Stimulated activated CD8-positive, alpha-beta memory T cell treated with anti-CD3 and anti-CD28 coated beads, Interleukin-15, amount 100 ng/mL, for 24 hours (primary cell): ENCODE measurements at places on chromosomes 2 and 18.

DNA sequence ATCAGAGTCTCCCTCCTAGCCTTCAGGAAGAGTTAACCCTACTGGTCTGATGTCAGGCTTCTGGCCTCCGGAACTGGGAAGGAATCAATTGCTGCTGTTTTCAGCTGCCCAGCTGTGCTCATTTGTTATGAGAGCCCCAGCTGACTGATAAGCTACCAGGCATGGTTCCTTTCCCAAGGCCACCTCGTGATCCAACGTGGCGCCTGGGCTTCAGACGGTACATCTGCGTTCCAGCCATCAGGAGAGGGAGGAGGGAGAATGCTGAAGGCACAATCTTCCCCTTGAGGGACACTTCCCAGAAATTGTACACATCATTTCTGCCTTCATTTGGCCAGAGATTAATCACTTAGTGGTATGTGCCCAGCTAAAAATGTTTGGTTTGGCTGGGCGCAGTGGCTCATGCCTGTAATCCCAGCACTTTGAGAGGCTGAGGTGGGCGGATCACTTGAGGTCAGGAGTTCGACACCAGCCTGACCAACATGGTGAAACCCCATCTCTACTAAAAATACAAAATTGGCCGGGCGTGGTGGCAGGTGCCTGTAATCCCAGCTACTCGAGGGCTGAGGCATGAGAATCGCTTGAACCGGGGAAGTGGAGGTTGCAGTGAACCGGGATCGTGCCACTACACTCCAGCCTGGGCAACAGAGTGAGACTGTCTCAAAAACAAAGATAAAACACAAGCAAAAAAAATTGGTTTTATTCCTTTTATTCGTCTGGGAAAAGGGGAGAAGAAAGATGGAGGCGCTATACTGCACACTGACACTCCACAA lies 10.5 kb upstream of the ARMC9 start:
- no peak for DNase-seq

- no peak for DNase-seq
These were observed 5.0 kb downstream of the FBLN7 start for GRCh38 chr2:112143150-112143549.

GRCh38 chr2:141392517-141393213 lies 738.2 kb downstream of the LRP1B start:
- no peak for DNase-seq

DNA sequence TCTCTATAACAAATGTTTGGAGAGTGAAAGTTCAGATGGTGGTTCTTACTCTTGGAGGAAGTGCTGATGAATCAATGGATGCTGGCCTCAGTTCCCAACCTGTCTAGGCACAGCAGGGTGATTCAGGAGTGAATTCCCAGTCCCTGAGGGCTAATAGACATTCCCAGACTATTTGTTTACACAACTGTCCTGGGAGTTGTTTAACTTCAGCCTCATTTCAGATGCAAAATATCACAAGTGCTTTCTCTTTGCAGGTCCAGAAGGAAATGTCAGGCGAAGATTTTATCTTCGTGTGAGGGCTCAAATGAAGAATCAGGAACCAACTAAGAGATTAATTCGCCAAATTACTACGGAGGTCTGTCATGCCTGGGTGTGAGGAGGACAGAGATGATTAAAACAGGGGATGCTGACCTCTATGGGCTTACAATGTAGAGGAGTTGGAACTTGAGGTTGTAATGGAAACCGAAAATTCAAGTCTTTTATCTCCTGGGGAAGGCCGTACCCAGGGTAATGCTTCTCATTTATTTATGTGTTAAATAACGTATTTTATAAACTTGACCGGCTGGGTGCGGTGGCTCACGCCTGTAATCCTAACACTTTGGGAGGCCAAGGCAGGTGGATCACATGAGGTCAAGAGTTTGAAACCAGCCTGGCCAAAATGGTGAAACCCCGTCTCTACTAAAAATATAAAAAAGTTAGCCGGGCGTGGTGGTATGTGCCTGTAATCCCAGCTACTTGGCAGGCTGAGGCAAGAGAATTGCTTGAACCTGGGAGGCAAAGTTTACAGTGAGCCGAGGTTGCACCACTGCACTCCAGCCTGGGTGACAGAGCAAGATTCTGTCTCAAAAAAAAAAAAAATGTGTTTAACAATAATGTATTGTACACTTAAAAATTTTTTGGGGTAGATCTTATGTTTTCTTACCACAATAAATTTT lies 38.7 kb upstream of the SLC1A4 start:
- no peak for DNase-seq

DNA sequence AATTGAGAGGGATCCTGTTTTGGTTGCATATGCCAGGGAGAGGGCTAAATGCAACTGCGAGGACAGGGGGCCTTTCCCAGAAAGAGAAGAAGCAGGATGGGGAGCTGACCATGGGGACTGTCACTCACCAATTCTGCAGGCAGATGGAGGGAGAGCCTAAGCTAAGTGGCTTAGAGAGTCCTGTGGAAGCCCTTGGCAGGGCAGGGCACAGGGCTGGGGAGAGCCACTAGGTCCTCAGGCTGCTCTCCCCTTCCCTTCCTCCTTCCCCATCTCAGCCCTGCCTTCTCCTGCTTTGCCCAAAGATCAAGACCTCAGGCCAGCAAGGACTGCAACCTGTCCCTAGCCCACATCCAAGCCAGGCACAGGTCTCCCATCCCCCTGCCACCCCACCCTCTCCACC lies 24.4 kb upstream of the CATIP start:
- DNase-seq: no peak

DNA sequence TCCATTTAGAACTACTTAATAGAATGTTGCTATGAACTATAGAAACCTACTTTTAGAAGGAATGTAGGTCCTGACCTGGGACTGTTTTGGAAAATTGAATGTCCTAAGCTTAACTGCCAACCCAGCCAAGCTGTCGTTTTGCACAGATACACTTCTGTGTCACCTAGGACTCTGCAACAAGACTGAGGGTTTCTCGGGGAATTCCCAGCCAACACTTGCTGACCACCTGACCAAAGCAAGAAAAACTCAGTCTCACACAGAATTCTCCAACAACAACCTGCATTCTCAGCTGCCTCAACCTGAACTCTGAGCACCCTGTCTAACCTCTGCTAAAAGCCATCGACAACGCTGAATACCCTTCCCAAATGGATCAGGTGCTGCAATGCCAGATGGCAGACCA lies 128.2 kb downstream of the SS18 start:
- no peak for DNase-seq

DNA sequence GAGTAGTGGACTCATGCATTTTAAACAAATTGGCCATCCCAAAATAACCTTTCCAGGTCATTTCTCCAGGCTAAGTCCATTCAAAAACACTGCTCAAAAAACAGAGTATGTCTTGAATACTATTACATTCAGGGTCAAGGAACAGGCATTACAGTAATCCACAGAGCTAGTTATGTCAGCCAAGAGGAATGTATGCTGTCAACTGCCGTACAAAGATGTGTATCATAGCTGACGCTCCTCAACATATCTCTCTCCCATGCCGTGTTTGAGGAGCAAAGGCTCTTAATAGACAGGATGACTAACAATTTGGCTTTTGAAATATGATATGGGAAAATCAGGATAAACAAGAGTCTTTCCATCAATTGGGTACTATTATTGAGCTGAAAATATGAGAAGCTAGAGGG lies 68.8 kb upstream of the KCTD1 start:
- DNase-seq: no peak

- DNase-seq: peak; percentile 8
These were observed 285.9 kb downstream of the RNF144A start for GRCh38 chr2:7203056-7203467.

DNA sequence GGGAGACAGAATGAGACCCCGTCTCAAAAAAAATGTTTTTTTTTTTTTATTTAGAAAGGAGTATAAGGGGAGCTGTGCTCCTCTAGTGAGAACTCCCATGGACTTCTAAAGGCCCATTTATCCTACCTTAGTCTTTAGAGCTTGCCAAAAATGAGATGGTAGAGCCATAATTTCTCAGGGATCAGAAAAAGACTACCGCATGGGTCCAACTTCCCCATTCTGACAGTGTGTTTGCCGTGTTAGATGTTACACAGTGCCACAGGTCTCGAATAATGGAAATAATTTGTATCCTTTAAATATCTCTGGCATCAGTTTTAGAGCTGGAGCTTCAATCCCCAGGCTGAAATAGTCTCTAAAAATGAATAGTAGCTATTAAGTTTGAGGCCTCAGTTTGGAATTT lies 6.0 kb upstream of the SLC39A10 start:
- DNase-seq: no peak

DNA sequence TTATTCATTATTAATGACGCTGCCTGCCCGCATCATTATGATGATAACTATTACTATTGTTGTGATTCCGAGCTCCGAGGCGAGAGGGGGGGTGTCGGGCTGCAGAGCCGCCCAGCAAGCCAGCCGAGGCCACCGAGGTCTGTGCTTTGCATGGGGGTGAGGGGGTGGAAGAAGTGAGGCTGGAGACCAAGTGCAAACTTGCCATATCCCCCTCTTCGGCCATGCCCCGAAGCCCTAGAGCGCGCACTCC lies 3.6 kb downstream of the BCL11A start:
- DNase-seq: no peak

GRCh38 chr2:67840460-67841068 lies 222.2 kb downstream of the C1D start:
- no peak for DNase-seq

DNA sequence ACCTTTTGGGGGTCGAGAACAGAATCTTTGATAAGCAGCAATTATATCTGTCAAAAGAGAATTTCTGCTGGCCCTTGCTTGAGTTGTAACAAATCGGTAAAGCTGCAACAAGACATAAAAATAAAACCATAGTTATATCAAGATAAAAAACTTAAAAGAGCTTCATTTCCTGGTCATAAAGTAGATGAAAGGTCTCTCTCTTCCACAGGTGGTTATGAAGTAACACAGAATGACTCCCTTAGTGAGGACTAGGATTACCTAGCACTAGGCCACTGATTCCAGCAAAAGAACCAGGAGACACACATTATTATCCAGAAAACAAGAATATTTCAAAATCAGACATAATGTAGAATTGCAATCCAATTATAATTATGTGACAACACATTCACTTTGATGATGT lies 5.4 kb downstream of the AFG3L2 start:
- DNase-seq: no peak

DNA sequence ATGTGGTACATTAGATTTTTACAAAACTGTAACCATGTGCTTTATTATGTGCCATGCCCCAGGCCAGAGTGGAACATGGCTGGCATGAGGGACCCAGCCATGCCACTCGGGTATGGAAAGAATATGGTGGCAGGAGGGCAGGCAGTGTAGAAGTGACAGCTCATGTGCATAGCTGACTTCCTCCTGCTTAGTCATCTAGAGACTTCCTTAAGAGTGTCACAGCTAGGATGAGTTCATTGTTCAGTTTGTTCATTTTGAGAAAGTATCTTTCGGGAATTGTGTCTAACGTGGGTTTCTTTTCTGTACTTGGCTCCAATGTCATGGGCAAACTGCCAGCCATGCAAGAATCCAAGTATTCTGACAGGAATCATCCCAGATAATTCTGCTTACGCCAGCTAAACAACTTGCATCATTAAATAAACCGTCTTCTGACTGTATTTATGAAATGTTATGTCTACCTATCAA lies 94.3 kb upstream of the ITGB6 start:
- DNase-seq: no peak

DNA sequence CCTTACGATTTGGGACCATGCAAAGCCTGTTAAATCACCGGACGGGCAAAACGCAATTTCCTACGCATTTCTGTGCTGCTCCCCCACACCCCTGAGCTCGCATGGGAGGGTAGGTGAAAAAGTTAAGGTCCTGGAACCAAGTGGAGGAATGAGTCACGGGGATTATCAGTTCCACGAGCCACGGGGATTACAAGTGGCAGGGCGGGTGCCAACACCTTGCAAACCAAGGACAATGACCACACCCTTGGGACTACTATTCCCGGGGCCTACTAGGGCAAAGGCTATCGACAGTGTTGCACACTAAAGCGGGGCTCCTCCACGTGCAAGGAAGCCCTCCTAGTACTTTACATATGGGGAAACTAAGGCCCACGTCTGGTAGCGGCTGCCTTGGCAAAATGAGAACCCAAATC lies 447 bp downstream of the RETSAT start:
- peak; percentile 2 for DNase-seq

DNA sequence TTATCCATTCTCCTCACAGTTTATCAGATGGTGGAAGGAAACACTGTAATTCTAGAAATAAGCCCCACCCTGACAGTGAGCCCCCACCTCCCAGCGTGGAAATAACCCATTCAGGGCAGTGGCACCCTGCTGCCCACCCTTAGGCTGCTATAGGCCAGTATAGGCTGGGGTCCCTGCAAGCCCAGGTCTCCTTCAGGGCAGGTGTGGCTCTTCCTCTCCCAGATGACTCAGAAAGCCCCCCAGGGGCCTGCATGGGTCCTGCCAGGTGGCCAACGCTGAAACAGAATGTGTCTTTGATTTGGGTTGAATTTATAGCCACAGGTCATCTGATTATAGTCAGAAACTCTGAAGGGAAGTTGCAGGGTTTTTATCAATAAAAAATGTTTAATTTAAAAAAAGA lies 136.4 kb downstream of the SH3RF3 start:
- no peak for DNase-seq

- no peak for DNase-seq
These were observed 15.8 kb downstream of the DSC1 start for GRCh38 chr18:31146809-31147208.

DNA sequence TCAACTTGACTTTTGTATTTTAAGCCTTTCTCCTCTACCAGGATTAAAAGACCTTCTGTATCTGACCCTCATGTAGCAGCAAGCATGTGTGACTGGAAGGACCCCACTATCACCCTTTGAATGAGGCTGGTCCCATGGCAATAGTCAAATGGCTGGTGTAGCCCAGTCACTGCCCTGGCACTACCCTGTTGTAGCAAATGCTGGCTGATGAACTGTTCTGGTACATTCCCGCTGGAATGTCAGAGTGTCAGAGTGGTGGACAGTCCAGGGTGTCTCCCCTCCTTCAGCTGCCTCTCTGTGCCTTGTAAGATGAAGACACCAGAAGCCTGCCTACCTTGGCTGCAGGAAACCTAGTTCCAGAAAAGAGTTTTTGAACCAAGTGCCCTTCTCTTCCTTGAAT lies 115.7 kb downstream of the ACKR3 start:
- DNase-seq: no peak

GRCh38 chr2:230721712-230722111 lies 9.1 kb downstream of the CAB39 start:
- no peak for DNase-seq

GRCh38 chr18:47821314-47821713 lies 109.1 kb downstream of the SMAD2 start:
- no peak for DNase-seq
